ENCODE measurements at places on chromosomes 1 and 21. TPM values are rescaled to one million over a fixed set of nuclear protein-coding genes. Genes with fewer than 3 reads are reported as not detected.

CLDN17 gene
- polyA plus RNA-seq, result not detected

TEDDM1 gene
- not detected for polyA plus RNA-seq

CFHR4 gene
- polyA plus RNA-seq, result not detected

TIE1 gene
- polyA plus RNA-seq, result 2.1 TPM

PLD5 gene
- 0.10 TPM for polyA plus RNA-seq

GJB4 gene
- 0.06 TPM for polyA plus RNA-seq

MYBPHL gene
- polyA plus RNA-seq, result not detected

CTPS1 gene
- polyA plus RNA-seq, result 9.8 TPM

DAB1 gene
- 0.19 TPM for polyA plus RNA-seq

LMX1A gene
- not detected for polyA plus RNA-seq

CD52 gene
- 68.2 TPM for polyA plus RNA-seq

SYT14 gene
- 0.06 TPM for polyA plus RNA-seq

RPRD2 gene
- 4.5 TPM for polyA plus RNA-seq

SV2A gene
- polyA plus RNA-seq, result 0.46 TPM

NOS1AP gene
- 1.1 TPM for polyA plus RNA-seq

IVL gene
- not detected for polyA plus RNA-seq

ENAH gene
- polyA plus RNA-seq, result 38.5 TPM

KCNE1 gene
- polyA plus RNA-seq, result 0.19 TPM

SLC44A3 gene
- 11.6 TPM for polyA plus RNA-seq
